ENCODE measurements at places on chromosomes 5 and 9.
A peak's percentile ranks its signal among the peaks of the same experiment; 100 is the strongest.

DNA sequence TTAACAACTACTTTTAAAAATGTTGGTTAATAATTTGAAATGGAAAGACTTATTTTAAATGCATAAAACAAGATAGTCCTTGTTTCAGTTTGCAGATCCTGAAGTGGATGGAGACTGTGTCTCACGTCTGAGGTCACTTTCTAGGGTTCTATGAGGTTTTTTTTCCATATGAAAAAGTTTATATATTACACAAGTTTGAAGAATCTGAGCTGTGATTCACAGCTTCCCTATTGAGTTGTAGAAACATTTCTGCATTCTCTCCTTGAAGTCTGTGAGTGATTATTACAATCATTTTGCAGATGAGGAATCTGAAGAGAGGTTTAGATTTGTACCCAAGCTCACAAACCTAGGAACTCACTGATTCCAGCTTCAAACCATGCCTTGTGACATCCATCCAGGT, 442.5 kb upstream of the KLF4 start:
- H3K4me3 ChIP-seq = no peak overlapping the region
- no peaks in the 10 kb centered on the region for H3K27me3 ChIP-seq
- H3K36me3 ChIP-seq = no peaks in the 10 kb centered on the region
- ATAC-seq = no peak
- H3K27ac ChIP-seq = no peak overlapping the region

- no peak overlapping the region for H3K27ac ChIP-seq
- peaks cover 46% of the 10 kb centered on the region for H3K4me1 ChIP-seq
- H3K27me3 ChIP-seq = no peaks in the 10 kb centered on the region
- no peak for ATAC-seq
- H3K4me3 ChIP-seq = peak overlapping the region; percentile 30
Measured at GRCh38 chr5:124741711-124742496, 4.5 kb downstream of the ZNF608 start.

DNA sequence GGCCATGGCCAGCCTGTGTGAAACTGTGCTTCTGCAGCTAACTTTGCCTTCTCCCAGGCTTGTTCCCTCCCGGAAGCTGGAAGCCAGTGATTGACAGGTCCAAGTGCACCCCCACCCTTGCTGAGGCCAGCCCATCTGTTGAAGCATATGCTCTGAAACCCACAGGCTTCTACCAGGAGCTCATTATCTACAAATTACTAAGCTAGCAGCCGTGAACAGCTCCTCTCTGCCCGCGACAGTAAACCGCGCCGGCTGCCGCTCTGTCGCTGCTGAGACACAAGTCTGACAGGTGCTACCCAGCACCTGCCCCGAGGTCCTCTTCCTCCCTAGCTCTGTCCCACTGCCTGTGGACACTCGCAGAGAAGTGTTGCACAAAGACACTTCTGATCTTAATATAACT, 490.9 kb downstream of the GADD45G start:
- no peak overlapping the region for H3K27ac ChIP-seq
- H3K36me3 ChIP-seq = no peaks in the 10 kb centered on the region
- peak; percentile 44 for ATAC-seq
- H3K27me3 ChIP-seq = peaks cover 25% of the 10 kb centered on the region

GRCh38 chr9:114153761-114154599, 1.4 kb upstream of the COL27A1 start:
- H3K36me3 ChIP-seq = no peaks in the 10 kb centered on the region
- H3K4me1 ChIP-seq = peaks cover 27% of the 10 kb centered on the region
- peaks cover 72% of the 10 kb centered on the region for H3K27me3 ChIP-seq
- peak overlapping the region; percentile 3 for H3K4me3 ChIP-seq

DNA sequence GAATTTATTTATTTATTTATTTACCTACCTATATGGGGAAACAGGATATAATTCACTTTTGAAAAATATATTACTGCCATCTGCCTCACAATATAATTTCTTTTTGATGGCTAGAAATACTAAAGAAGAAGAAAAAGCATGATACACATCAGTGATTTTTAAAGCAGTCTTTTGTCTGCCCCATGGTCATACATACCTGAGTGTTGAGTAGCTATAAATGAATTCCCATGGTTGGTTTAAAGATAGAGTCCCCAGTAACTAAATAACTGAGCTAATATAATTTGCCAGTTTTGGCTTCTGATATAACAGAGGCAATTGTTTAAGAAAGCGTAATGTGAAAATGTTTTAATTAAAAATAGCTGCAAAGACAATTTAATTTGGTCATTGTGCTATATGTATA, 447.8 kb downstream of the PDE4D start:
- H3K4me3 ChIP-seq = no peak overlapping the region
- H3K4me1 ChIP-seq = no peaks in the 10 kb centered on the region
- no peaks in the 10 kb centered on the region for H3K27me3 ChIP-seq

- no peak for ATAC-seq
- H3K4me3 ChIP-seq = no peak overlapping the region
- no peak overlapping the region for H3K27ac ChIP-seq
- H3K36me3 ChIP-seq = peaks cover 19% of the 10 kb centered on the region
Measured at GRCh38 chr9:98826716-98827115, 19.2 kb downstream of the GALNT12 start.

DNA sequence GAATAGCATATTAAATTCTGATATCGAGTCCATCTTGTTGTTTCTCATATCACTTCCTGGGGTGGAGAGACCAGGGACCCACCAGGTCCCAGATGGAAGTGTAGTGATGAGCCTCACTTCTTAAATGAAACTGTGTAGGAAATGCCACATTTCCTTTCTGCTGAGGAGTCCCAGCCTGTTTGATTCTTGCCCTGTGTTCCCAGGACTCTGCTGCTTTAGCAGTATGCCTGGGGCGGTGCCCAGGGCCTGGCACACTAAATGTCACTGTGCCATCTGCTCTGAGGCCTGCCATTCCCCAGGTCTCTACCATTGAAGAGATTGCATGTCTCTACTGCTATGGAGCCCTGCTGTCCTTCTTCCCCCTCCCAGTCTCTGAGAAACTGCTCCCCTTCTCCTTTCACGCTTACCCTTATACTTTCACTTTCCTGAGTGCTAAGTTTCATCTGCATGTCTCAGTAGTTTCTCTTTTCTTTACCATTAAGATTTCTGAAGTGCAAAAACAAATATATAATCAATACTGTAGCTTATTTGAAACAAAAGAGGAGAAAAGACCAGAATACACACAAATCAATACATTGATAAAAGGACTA, 260.4 kb downstream of the GABRB2 start:
- H3K27ac ChIP-seq = no peak overlapping the region
- H3K36me3 ChIP-seq = no peaks in the 10 kb centered on the region
- H3K4me1 ChIP-seq = peaks cover 6% of the 10 kb centered on the region
- no peaks in the 10 kb centered on the region for H3K27me3 ChIP-seq
- no peak for ATAC-seq
- no peak overlapping the region for H3K4me3 ChIP-seq

GRCh38 chr5:78221964-78222451, 72.5 kb downstream of the AP3B1 start:
- no peaks in the 10 kb centered on the region for H3K27me3 ChIP-seq
- H3K4me1 ChIP-seq = peaks cover 23% of the 10 kb centered on the region
- peak overlapping the region; percentile 19 for H3K4me3 ChIP-seq
- H3K36me3 ChIP-seq = peaks cover 21% of the 10 kb centered on the region
- H3K27ac ChIP-seq = peak overlapping the region; percentile 73
- peak; percentile 100 for ATAC-seq

GRCh38 chr9:126411225-126411947, 84.8 kb downstream of the MVB12B start:
- H3K36me3 ChIP-seq = peaks cover 7% of the 10 kb centered on the region
- peak overlapping the region; percentile 52 for H3K4me3 ChIP-seq
- ATAC-seq = peak; percentile 82
- H3K27ac ChIP-seq = peak overlapping the region; percentile 35
- H3K27me3 ChIP-seq = no peaks in the 10 kb centered on the region

- H3K27me3 ChIP-seq = no peaks in the 10 kb centered on the region
- H3K27ac ChIP-seq = no peak overlapping the region
- no peak for ATAC-seq
- no peak overlapping the region for H3K4me3 ChIP-seq
Measured at GRCh38 chr9:101727612-101728524, 10.6 kb downstream of the GRIN3A start.

DNA sequence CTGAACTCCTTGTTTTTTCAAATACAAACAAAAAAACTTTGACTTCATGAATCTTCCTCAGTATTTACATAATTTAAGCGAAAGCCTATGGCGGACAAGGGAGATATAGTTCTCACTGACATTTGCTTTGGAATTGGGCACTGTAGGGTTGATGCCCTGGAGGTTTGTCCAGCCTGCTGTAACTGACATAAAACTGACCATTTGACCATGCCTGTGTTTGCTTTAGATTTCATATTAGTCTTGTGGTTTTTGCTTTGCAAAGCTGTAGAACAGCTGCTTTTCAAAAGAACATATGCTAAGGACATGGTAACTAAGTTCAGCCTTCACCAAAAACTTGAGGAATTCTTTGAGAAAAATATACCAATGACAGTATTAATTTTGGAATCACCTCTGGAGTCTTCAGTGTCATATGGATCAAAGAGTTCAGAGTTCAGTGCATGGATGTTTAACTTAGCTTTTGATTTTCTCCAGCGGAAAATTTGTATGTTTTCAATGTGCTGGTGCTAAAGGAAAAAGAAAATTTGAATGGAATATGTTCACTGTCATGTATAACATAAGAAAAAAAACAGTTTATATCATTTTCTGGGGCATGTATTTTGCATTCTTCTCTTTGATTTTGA, 1013.1 kb downstream of the NR2F1-AS1 start:
- no peaks in the 10 kb centered on the region for H3K4me1 ChIP-seq
- ATAC-seq = no peak
- H3K27me3 ChIP-seq = no peaks in the 10 kb centered on the region
- no peak overlapping the region for H3K4me3 ChIP-seq
- no peaks in the 10 kb centered on the region for H3K36me3 ChIP-seq
